Breast epithelium (tissue), 4 donors: ENCODE measurements at places on chromosomes 13 and 19.

- no peaks in the 10 kb centered on the region for H3K4me1 ChIP-seq
- no peak for DNase-seq
- H3K4me3 ChIP-seq = no peak overlapping the region
- H3K27me3 ChIP-seq = no peaks in the 10 kb centered on the region
- H3K36me3 ChIP-seq = no peaks in the 10 kb centered on the region
These were observed 24.9 kb upstream of the MEDAG start for GRCh38 chr13:30881191-30881651.

DNA sequence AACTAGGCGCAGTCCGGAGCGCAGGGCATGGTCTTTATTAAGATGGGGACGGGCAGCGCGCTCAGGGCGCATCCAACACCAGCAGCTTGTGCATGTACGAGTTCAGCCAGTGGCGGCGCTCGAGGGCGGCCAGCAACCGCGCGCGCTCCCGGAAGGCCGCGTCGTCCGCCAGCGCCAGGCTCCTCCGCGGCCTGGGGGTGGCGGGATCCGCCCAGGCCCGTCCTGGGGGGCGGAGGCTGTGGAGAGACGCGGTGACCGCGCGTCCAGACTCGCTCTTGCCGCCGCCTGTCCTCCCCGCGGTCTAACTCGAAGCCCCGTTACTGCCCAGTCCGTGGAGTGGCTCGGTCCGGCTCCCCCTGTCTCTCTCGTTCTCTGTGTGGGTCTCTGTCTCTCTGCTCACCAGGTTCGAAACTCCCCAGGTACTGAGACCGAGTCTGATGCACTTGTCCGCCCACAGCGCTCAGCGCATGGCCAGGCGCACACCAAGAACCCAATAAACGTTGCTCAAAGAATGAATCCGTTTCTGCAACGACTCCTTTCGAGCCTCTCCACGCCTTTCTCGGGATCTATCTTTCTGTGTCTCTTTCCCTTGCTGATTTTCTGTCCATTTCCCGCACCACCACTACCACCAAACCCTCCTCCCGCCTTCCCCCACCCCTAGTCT, 702 bp downstream of the PTH2 start:
- H3K4me1 ChIP-seq = no peaks in the 10 kb centered on the region
- no peak for DNase-seq
- H3K4me3 ChIP-seq = no peak overlapping the region
- H3K36me3 ChIP-seq = no peaks in the 10 kb centered on the region
- H3K27ac ChIP-seq = no peak overlapping the region

DNA sequence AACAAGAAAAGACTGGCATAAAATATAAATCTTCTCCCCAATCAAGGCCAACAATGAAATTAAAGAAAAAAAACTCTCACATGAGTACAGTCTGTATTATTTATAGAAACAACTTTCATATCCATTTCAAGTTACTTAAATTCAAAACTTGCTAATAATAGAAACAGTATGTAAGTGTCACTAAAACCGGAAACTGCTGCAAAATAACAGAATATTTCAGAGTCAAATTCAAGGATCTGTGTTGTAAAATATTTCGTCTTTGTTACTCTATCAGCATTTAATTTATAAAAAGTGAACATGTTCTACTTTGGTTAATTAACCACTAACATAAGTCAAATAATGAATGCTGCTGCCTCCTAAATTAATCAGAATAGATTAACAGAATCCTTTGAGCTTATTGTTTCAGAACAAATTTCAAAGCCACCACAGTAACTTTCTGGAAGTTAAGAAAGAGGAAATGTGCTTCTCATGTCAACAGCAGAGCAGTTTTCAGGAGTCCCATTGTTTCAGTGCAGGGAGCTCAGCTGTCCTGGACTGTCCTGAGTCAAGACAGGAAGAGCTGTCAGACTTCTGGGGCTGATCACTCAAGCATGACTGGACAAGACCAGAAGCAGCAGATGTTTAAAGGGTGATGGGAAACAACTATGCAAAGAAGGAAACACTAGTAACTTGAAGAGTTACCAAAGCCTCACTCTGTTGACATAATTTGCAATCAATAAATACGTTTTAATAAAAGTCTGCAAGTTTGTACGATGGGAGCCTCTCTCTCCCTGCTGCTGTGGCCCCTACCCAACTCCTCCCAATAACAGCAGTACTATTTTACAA, 76.9 kb downstream of the FOXO1 start:
- H3K4me3 ChIP-seq = no peak overlapping the region
- H3K36me3 ChIP-seq = no peaks in the 10 kb centered on the region
- peaks cover 5% of the 10 kb centered on the region for H3K4me1 ChIP-seq
- DNase-seq = no peak

- H3K4me3 ChIP-seq = no peak overlapping the region
- no peak for DNase-seq
- H3K27ac ChIP-seq = no peak overlapping the region
- H3K36me3 ChIP-seq = no peaks in the 10 kb centered on the region
- no peaks in the 10 kb centered on the region for H3K4me1 ChIP-seq
These were observed 43.1 kb upstream of the CNMD start for GRCh38 chr13:52782471-52783448.

DNA sequence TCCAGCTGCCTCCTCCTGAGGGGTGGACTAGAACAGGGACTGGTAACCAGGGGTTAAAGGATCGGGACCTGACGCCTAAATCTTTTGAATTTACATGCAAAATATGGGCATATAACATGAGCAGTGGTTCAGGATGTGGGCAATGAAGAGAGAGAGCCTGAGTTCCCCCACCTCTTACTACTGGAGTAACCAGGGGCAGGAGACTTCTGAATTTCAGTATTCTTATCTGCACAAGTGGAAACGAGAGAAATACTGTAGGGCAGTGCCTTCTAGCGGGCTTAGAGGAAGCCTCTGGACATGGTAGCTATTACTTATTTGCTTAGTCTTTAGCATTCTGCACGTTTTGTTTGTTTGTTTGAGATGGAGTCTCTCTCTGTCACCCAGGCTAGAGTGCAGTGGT, 26.3 kb downstream of the BCAT2 start:
- H3K4me1 ChIP-seq = no peaks in the 10 kb centered on the region
- H3K36me3 ChIP-seq = no peaks in the 10 kb centered on the region
- no peak for DNase-seq
- no peak overlapping the region for H3K27ac ChIP-seq
- H3K27me3 ChIP-seq = no peaks in the 10 kb centered on the region
- no peak overlapping the region for H3K4me3 ChIP-seq

- H3K4me1 ChIP-seq = no peaks in the 10 kb centered on the region
- no peaks in the 10 kb centered on the region for H3K27me3 ChIP-seq
- DNase-seq = no peak
- no peak overlapping the region for H3K4me3 ChIP-seq
These were observed 11.2 kb upstream of the COMP start for GRCh38 chr19:18802354-18802753.

GRCh38 chr19:42193706-42194105, 23.8 kb downstream of the DEDD2 start:
- H3K4me1 ChIP-seq = no peaks in the 10 kb centered on the region
- no peak overlapping the region for H3K4me3 ChIP-seq
- H3K27ac ChIP-seq = no peak overlapping the region
- DNase-seq = no peak

GRCh38 chr13:110882972-110883371, 31.9 kb downstream of the ANKRD10 start:
- H3K36me3 ChIP-seq = no peaks in the 10 kb centered on the region
- no peaks in the 10 kb centered on the region for H3K4me1 ChIP-seq
- DNase-seq = no peak
- no peaks in the 10 kb centered on the region for H3K27me3 ChIP-seq

DNA sequence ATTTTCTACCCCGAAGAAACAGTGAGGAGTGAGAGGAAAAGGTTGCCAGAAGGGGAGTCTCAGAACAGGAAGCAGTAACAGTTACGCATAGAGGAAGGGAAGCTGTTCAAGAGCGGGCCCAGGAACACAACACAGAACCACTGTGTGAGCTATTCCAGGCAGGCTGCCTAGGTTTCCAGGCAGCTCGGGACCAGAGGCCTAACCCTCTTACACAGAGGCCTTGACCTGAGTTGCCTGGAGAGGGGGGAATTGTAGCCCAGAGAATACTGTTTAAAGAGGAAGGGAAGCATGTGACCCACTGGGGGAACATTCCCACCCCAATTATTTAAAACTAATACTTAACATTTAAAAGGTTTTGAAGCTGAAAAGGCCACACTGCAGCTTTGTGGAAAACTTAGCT, 93.3 kb upstream of the ZNF98 start:
- no peak overlapping the region for H3K27ac ChIP-seq
- no peaks in the 10 kb centered on the region for H3K4me1 ChIP-seq
- H3K36me3 ChIP-seq = no peaks in the 10 kb centered on the region
- no peaks in the 10 kb centered on the region for H3K27me3 ChIP-seq

DNA sequence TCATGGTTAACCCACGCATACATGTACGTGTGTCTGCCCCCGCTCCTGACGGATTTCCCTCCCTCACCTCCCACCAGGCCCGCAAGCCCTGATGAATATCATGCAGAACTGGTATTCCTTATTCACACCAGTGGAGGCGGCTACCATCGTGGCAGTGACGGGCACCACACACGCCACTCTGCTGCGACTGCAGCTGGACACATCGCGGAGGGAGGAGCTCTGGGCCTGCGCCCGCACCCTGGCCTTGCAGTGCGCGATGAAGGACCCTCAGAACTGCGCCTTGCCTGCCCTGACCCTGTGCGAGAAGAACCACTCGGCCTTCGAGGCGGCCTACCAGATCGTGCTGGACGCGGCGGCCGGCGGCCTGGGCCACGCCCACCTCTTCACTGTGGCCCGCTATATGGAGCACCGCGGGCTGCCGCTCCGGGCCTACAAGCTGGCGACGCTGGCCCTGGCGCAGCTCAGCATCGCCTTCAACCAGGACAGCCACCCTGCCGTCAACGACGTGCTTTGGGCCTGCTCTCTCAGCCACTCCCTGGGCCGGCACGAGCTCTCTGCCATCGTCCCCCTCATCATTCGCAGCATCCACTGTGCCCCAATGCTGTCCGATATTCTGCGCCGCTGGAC, 35.0 kb downstream of the ZSWIM4 start:
- no peak overlapping the region for H3K27ac ChIP-seq
- no peak overlapping the region for H3K4me3 ChIP-seq
- H3K27me3 ChIP-seq = no peaks in the 10 kb centered on the region
- peaks cover 5% of the 10 kb centered on the region for H3K4me1 ChIP-seq
- DNase-seq = no peak

DNA sequence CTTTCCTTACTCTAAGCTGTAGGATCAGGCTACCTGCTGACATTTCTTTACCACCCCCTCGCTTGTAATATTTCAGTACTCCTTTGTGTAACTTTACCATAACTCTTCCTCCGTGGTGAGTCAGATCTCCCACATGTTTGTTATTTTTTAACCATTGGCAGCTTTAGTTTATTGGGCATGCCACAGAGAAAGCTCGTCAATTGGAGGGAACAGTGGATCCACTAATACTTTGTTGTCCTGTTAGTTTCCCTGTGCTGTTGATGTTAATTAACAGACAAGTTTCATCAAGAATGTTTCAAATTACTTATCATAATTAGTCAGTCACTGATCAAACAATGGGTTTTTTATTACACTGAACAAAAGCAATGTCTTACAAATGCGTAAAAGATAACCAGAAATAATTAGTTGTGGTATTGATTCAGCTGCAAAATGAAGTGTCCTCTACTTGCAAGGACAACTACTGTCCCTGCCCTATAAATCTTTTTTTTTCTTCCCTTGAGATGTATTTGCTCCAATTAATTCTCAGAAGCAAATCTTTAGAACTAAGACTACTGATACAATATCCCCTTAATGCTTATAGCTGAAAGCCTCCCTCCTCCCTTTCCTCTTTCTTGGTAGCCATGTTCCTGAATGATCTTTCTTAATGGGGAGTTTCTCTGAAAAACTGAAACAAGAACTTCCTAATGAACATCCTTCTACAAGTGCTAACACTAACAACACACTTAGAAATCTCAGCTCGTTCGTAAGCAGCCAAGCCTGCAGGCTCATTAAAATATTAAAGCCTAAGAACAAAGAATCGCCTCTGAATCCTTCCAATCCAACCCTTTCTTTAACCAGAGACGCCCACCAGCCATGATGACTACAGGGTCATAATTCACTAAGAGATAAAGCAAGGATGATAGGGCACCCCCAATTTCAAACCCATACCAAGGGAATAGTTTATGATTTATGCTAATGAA, 22.2 kb downstream of the EFNB2 start:
- no peaks in the 10 kb centered on the region for H3K27me3 ChIP-seq
- H3K36me3 ChIP-seq = no peaks in the 10 kb centered on the region
- H3K4me3 ChIP-seq = no peak overlapping the region
- H3K4me1 ChIP-seq = no peaks in the 10 kb centered on the region
- DNase-seq = no peak
- H3K27ac ChIP-seq = no peak overlapping the region

DNA sequence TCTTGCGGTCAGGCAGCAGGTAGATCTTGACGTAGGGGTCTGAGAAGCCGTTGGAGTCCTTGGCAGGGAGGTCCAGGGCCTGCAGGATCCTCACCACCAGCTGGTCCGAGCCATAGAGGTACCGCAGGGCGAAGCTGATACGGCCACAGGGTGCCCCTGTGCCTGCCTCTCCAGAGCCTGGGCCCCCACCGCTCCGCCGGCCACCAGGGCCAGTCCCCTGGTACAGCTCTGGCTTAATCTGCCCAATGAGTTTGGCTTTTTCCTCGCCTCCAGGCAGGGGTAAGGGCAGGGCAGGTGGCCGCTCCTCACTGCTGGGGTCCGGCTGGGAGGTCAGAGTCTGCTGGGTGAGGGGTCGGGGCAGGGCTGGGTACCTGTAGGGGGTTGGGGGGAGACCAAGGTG, 9.9 kb downstream of the SYT3 start:
- no peak overlapping the region for H3K4me3 ChIP-seq
- H3K4me1 ChIP-seq = no peaks in the 10 kb centered on the region
- no peak for DNase-seq
- H3K27ac ChIP-seq = no peak overlapping the region
- no peaks in the 10 kb centered on the region for H3K36me3 ChIP-seq
- H3K27me3 ChIP-seq = peaks cover 8% of the 10 kb centered on the region

DNA sequence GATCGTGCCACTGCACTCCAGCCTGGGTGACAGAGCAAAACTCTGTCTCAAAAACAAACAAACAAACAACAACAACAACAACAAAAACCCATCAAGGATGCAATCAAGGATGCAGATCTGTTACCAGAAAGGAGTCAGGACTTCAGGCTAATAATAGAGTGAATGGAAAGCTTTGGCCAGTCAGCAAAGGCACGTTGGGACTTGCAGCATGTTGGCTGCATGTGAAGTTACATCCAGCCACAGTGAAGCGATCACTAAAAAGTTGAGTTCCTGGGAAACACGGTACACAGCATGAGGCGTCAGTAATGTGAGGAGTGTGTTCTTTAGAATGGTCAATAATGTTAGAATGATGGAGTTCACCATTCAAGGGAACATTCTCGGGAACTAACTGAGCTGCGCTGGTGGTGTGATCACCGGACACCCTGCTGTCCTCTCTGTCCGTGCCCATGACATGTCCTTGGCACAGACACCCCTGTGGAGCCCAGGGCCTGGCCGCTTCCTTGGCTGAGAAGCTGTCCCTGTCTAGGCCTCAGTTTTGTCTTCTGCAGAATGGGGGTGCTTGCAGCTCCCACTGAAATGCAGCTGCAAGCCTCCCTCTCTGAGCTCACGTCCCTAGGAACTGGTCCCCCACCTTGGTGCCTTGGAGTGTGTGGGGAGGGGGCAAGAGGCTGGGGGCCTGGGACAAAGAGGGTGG, 2.3 kb upstream of the LGALS7B start:
- H3K27ac ChIP-seq = peak overlapping the region; percentile 52
- peak; percentile 56 for DNase-seq

- H3K36me3 ChIP-seq = no peaks in the 10 kb centered on the region
- H3K27ac ChIP-seq = peak overlapping the region; percentile 94
- no peaks in the 10 kb centered on the region for H3K4me1 ChIP-seq
- peak overlapping the region; percentile 74 for H3K4me3 ChIP-seq
- peak; percentile 19 for DNase-seq
These were observed 47.1 kb downstream of the TGDS start for GRCh38 chr13:94548821-94549231.
